PC-9 (cell line): ENCODE measurements at places on chromosomes 11 and 22. TPM values are rescaled to one million over a fixed set of nuclear protein-coding genes. Genes with fewer than 3 reads are reported as not detected.
A peak's percentile ranks its signal among the peaks of the same experiment; 100 is the strongest.

The CCDC87 gene
- 0.83 and 1.0 TPM in 2 replicates for total RNA-seq

DNA sequence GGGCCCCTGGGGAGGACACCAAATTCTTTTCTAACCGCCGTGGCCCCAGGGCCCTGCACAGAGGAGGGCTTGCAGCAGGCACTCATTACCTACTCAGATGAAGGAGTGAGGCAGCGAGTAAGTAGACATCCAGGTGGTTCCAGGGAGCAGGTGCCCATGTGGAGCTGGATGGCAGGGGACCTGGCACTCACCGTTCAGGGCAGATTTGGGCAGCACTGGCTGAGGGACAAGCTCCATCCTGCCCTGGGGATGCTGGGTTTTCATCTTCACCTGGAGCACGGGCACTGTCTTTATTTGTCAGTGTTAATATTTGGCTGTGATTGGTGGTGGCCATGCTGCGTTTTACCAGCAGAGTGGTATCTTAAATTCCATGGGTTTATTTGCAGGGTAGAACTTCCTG, 1182.7 kb downstream of the BRD1 start:
- H3K27me3 ChIP-seq, result peaks cover 95% of the 10 kb centered on the region

The KRTAP5-2 gene
- not detected in 2 replicates for total RNA-seq

GRCh38 chr11:119472186-119472855, 49.3 kb upstream of the THY1 start:
- no peak for DNase-seq
- no peaks in the 10 kb centered on the region for H3K36me3 ChIP-seq
- H3K27me3 ChIP-seq, result no peaks in the 10 kb centered on the region

- H3K36me3 ChIP-seq, result no peaks in the 10 kb centered on the region
- DNase-seq, result peak; percentile 47
- no peak overlapping the region for H3K27ac ChIP-seq
- H3K27me3 ChIP-seq, result no peaks in the 10 kb centered on the region
- H3K4me1 ChIP-seq, result peaks cover 47% of the 10 kb centered on the region
Measured at GRCh38 chr11:85758480-85759039, 52.4 kb downstream of the SYTL2 start.

The SHISA8 gene
- total RNA-seq, result 2.3 and 4.3 TPM in 2 replicates

The PATE2 gene
- 1.3 TPM in 2 replicates for total RNA-seq

DNA sequence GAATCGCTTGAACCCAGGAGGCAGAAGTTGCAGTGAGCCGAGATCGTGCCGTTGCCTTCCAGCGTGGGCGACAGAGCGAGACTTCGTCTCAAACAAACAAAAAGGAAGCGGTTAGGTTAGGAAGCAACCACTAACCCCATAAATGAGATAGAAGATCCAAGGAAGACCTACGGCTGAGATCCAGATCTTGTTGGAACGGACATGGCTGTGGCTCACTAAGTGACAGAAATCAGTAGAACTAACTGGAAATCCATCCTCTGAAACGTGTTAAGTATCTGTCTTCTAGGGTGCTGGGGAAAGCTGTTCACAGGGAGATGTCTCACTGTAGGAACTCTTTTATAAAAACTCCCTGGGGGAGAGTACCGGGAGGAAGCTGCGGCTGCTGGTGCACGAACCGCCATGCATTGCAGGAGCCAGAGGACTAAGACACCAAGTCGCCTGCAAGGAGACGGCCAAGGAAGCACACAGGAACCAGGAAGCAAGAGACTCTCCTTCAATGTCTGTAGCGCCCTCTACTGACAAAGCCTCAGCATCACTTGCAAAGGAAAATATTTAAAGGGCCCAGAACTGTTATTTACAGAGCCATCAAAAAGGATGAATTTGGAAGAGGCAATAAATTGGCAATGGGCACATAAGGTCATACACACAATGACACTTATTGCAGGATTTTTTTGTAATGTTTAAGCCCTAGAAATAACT, 16.9 kb upstream of the SPTY2D1 start:
- no peaks in the 10 kb centered on the region for H3K36me3 ChIP-seq
- H3K27me3 ChIP-seq, result no peaks in the 10 kb centered on the region
- DNase-seq, result peak; percentile 37
- H3K4me1 ChIP-seq, result no peaks in the 10 kb centered on the region
- H3K27ac ChIP-seq, result no peak overlapping the region

GRCh38 chr11:60367009-60367408, 11.3 kb upstream of the MS4A7 start:
- H3K27ac ChIP-seq, result no peak overlapping the region
- no peak overlapping the region for H3K4me3 ChIP-seq
- DNase-seq, result no peak
- peaks cover 56% of the 10 kb centered on the region for H3K27me3 ChIP-seq
- peaks cover 12% of the 10 kb centered on the region; the same call in 1 of the 2 replicates for H3K4me1 ChIP-seq

GRCh38 chr11:57192316-57192715, 10.6 kb downstream of the LRRC55 start:
- DNase-seq, result no peak
- H3K36me3 ChIP-seq, result no peaks in the 10 kb centered on the region
- H3K4me3 ChIP-seq, result no peak overlapping the region
- no peaks in the 10 kb centered on the region for H3K4me1 ChIP-seq

GRCh38 chr11:8092587-8093424, 11.8 kb downstream of the TUB start:
- no peak overlapping the region for H3K27ac ChIP-seq
- DNase-seq, result peak; percentile 31
- no peaks in the 10 kb centered on the region for H3K36me3 ChIP-seq
- no peaks in the 10 kb centered on the region for H3K27me3 ChIP-seq
- no peak overlapping the region for H3K4me3 ChIP-seq
- H3K4me1 ChIP-seq, result no peaks in the 10 kb centered on the region

GRCh38 chr22:46589141-46589748, 30.9 kb upstream of the GRAMD4 start:
- no peak overlapping the region for H3K27ac ChIP-seq
- no peaks in the 10 kb centered on the region for H3K4me1 ChIP-seq
- no peak overlapping the region for H3K4me3 ChIP-seq

DNA sequence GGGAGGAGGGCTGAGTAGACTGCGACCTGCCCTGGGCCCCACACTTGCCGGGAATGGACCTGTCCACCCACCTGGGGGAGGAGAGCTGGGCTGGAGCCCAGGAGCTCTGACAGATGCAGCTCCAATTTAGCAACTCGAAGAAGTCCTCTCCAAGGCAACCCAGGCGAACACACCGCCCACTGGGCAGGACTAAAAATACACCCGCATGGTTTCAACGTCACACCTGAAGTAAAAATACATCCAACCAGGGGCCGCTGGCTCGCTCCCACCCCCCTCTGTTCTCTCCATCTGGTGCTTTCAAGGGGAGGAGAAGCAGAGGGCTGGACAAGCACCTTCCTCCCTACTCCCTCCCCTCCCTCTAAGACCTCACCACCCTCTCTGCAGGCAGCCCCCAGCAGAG, 119.9 kb downstream of the FEZ1 start:
- H3K27me3 ChIP-seq, result peaks cover 96% of the 10 kb centered on the region
- H3K36me3 ChIP-seq, result no peaks in the 10 kb centered on the region
- H3K27ac ChIP-seq, result no peak overlapping the region
- no peak for DNase-seq

DNA sequence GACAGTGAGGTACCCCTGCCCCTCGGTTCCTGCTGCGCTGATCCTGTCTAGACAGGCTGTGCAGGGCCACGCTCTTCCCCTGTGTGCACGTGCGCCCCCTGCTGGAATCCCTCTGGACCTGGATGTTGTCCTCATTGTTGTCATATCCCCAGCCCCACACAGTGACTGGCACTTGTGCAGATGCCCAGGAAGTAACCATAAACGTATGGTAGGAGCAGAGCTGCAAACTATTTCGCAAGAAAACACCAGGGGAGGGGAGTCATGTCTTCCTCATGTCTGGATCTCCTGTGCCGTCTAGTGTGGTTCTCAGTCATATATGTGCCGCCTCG, 114.7 kb downstream of the CRYBB2 start:
- no peaks in the 10 kb centered on the region for H3K36me3 ChIP-seq
- H3K4me3 ChIP-seq, result no peak overlapping the region
- H3K4me1 ChIP-seq, result no peaks in the 10 kb centered on the region
- DNase-seq, result no peak
- no peak overlapping the region for H3K27ac ChIP-seq

The KCNK4 gene
- total RNA-seq, result 0.53 and 0.57 TPM in 2 replicates

- H3K27me3 ChIP-seq, result no peaks in the 10 kb centered on the region
- H3K4me3 ChIP-seq, result no peak overlapping the region
- peak; percentile 40 for DNase-seq
- H3K27ac ChIP-seq, result no peak overlapping the region
- H3K36me3 ChIP-seq, result no peaks in the 10 kb centered on the region
- H3K4me1 ChIP-seq, result peaks cover 8% of the 10 kb centered on the region
Measured at GRCh38 chr11:15158351-15159015, 43.8 kb downstream of the INSC start.

- H3K27me3 ChIP-seq, result 0 out of 2 replicates have a peak, but pooled peaks cover 8% of the 10 kb centered on the region
- H3K4me3 ChIP-seq, result no peak overlapping the region
- no peaks in the 10 kb centered on the region for H3K4me1 ChIP-seq
- no peak for DNase-seq
Measured at GRCh38 chr11:20197881-20198280, 37.6 kb upstream of the DBX1 start.

DNA sequence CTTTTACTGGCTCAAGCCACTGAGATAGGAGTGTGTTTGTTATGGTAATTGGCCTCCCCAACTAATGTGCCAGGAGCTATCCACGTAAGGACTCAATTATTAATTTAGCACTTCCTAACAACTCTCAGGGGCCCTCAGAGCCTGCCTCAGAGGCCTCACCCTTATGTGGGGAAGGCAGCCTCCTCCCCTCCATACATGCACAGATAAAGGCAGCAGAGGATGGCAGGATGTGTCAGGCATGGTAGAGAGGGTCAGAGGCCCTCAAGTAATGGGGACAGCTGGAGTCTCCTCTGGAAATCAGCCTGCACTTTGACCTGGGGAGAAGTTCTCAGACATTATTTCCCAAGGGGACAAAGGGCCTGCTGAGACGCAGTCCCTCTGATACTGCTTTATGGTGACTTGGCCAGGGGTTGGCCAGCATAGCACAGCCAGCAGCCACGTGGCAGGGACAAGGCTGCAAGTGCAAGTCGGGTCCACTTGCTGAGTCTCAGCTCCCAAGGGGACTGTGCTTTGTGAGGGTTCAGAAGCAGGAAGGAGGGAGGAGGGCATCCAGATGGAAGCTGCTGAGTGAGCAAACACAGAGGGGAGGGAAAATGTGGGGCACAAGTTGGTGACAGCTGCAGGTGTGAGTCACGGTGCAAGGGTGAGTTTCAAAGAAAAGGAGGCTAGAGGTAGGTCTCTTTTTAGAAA, 17.0 kb downstream of the MOGAT2 start:
- H3K4me1 ChIP-seq, result peaks cover 25% of the 10 kb centered on the region
- no peak overlapping the region for H3K27ac ChIP-seq
- no peaks in the 10 kb centered on the region for H3K36me3 ChIP-seq

The GAB4 gene
- not detected in 2 replicates for total RNA-seq
